ENCODE measurements at places on chromosomes 7 and 10.

- DNase-seq, result no peak
Observed at GRCh38 chr10:79047875-79048638, 20.7 kb upstream of the ZMIZ1 start.

DNA sequence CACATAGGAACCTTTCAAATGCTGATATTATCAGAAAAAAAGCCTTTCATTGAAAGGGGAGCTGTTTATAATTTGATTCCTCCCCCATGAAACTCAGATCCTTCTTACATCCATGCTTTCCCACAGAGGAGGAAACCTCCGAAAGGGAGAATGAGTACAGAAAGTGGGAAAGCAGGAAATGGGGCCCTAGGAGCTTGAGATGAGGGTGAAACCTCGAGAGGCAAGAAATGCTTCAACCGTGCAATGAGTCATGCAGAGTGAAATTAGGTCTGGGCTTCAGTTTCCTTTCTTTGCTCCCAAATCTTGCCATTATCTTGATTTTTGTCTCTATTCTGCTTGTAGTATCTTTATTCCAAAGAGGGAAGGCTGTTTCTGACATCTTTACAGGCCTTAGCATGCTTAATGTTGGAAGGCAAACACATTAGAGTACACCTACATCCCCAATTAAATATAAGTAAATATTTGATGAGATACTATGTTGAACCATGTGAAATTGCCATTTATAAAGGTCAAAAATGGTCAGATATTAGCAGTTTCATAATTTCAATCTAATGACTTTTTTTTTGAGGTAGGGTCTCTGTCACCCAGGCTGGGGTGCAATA, 79.1 kb downstream of the NAMPT start:
- no peak for DNase-seq

DNA sequence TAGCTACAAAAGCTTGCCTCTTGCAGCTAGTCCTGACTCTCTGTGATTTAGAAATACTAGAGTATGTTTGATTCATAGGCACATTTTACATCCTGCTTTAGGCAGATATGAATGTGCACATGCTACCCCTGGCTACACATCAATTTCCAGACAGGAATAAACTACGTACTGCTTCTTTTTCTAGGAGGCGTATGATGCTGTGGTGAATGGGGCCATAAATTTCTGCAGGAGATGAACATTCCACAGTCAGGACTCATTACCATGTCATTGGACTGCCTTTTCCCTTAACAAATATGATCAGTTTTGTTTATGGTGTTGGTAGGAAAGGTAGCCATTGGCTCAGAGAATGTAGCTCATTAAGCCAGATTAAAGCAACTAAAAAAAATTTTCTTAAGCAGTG, 50.1 kb upstream of the IFRD1 start:
- DNase-seq, result no peak

DNA sequence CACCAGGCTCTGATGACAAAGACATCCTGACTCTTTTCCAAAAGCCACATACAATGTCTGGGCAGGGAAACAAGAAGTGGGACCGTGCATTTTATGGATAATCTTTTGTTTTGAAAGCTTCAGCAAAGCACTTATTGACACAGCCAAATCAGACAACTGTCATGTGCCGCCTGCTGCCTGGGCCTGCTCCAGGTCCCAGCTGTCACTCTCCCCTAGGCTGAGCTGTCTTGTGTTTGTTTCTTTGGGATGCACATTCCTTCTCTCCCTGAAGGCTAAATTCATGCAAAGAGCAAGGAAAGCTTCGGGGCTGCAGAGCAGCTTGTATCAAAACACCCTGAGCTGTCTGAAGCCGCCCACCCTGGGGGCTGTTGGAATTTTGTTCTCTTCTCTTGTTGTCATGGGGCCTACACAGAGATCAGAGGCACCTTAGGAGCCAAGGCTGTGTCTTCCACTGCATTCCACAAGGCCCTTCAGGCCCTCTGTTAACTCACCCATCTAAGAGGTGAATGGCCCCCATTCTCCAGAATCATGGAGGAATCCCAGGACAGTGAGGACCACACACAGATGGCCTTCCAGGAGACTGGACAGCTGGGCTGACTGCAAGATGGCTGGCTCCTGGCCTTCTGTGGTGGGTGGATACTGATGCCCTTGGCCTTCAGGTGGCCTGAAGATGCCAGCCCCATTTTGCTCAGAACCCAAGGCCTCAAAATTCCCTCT, 17.8 kb upstream of the SLC18A2 start:
- DNase-seq, result no peak

- no peak for DNase-seq
Observed at GRCh38 chr7:9349625-9350024, 916.2 kb downstream of the NXPH1 start.

DNA sequence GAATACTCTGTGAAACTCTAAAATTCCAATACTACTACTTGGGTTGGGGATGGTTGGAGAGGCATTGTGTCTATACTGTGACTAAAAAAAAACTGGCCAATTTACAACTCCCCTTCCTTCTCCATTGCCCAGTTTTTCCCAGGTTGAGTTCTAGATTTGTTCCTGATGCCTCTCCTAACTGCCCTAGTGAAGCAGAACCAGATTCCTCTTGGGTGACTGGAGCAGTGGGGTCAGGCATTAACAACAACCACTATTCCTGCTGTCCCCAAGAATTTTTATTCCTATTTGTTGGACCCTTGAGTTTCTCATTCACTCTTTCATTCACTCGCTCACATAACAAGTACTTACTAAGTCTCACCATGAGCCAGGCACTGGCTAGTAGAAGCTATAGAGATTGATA, 5.8 kb downstream of the GOT1 start:
- no peak for DNase-seq

Data from stimulated activated CD8-positive, alpha-beta memory T cell treated with anti-CD3 and anti-CD28 coated beads, Interleukin-7, amount 100 ng/mL, for 1 hour (primary cell).